GOT3 (cell line): ENCODE measurements at places on chromosomes 5 and 9.

GRCh38 chr9:121778252-121779225 lies 127.1 kb downstream of the DAB2IP start:
- DNase-seq, result no peak

- DNase-seq, result no peak
Observed at GRCh38 chr5:15650266-15650665, 150.3 kb downstream of the FBXL7 start.

DNA sequence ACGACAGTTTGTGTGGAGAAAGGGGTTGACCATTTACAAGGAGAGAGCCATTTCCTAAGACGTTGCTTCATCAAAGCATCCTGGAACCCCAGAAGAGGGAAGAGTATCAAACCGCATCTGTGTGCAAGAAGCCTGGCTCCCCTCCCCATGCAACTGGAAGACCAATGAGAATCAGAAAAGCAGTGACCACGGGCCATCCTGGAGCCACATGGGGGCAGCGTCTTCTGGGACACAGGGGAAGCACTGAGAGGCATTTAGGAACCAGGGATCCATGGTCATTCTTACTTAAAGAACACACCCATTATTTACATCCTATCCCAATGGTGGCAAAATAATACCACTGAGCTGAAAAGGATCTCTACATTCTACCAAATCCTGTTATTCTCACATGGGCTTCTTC lies 29.3 kb downstream of the SEMA5A start:
- DNase-seq, result no peak

- no peak for DNase-seq
Observed at GRCh38 chr9:79581794-79582193, 10.0 kb downstream of the TLE4 start.

GRCh38 chr9:136492978-136493522 lies 10.2 kb upstream of the SEC16A start:
- DNase-seq, result no peak

GRCh38 chr5:94191604-94192003 lies 426.8 kb downstream of the KIAA0825 start:
- DNase-seq, result no peak

DNA sequence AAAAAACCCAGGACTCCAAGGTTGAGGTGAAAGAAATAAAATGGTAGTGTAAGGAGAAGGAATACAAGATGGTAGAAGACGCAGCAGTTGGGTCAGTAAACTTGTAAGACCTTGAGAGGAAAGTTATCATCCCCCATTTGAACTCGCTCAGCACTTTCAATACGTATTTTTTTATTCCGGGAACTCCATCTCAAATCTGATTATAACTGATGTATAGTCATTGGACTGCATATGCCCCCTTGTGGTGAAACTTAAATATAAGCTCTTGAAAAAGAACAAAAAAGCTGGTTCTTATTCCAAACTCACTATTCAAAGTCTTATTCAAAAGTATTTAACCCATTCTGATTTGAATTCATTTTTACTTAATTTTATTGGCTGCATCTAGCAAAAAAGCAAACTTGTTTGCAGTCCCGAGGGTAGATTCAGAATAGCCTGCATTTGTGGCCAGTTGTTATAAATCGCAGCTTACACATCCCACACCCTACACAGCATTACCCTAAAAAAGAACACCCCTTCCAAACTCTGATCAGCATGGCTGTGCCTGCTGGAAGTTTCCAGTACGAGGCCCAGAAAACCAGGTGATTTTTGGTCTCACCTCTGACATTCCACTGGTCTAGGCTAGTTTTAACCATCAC lies 118.0 kb downstream of the ESM1 start:
- DNase-seq, result no peak

- no peak for DNase-seq
Observed at GRCh38 chr5:109705596-109705995, 15.9 kb downstream of the MAN2A1 start.

- DNase-seq, result no peak
Observed at GRCh38 chr5:96818125-96818788, 10.5 kb upstream of the ERAP1 start.

DNA sequence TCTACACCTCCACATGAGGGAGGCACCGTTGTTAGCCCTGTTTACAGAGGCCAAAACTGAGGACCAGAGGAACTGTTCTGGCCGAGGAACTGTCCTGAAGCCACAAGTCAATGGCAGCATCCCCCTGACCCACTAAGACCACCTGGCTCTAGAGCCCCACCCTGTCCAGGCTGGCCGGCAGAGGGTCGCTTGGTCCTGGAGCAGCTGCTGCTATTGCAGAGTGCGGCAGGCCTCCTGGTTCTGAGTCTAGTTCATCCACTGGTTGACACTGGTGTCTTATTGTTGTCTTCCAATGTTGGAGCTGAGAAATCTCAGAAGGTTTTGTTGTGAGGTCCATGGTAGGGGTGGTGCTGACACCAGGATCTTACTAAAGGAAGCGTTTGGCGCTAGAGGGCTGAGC lies 26.6 kb upstream of the ANGPTL2 start:
- DNase-seq, result no peak

GRCh38 chr5:41193456-41194205 lies 19.7 kb downstream of the C6 start:
- DNase-seq, result no peak

GRCh38 chr9:134922066-134922931 lies 4.6 kb upstream of the FCN1 start:
- DNase-seq, result no peak

- DNase-seq, result no peak
Observed at GRCh38 chr5:169895926-169896325, 84.4 kb downstream of the INSYN2B start.

DNA sequence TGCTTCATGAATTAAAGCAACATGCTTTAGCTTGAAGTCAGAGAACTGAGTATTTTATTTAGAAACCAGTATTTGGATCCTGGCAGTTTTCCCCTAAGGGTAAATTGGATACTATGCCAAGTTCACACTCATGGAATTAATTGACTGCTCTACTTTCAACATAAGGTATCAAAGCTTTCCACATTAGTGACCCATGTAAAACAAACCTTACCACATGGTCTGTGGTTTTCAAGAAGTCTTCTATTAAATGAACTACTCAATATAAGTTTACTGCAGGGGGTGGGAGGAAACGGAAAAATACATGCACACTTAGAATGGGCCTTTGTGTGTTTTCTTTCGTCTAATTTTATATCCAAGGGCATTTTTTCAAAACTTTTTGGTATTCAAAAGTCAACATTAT lies 232.0 kb upstream of the FBXL7 start:
- DNase-seq, result no peak

GRCh38 chr5:139164020-139164419 lies 34.1 kb downstream of the SIL1 start:
- DNase-seq, result no peak

GRCh38 chr5:159175547-159175946 lies 33.8 kb downstream of the RNF145 start:
- DNase-seq, result no peak

- no peak for DNase-seq
Observed at GRCh38 chr9:3835393-3835792, 309.6 kb upstream of the RFX3 start.

DNA sequence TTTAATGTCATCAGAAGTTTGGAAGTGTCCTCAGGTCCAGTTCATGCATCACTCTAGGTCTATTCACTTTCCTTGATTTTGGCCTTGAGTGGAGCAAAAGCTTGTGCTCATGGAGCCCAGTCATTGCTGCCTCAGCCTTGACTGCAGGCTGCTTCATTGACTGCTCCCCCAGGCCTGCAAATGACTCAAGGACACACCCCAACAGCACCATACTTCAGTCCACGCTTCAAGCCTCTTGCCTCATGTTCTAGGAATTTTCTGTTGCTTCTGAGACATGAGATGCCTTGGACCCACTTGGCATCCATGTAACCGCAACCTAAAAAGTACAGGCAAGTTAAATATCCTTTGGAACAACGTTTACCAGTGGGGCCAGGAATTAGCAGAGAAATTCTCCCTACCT lies 193.7 kb downstream of the PIK3R1 start:
- DNase-seq, result no peak

- DNase-seq, result no peak
Observed at GRCh38 chr9:14585730-14586473, 107.3 kb downstream of the ZDHHC21 start.

DNA sequence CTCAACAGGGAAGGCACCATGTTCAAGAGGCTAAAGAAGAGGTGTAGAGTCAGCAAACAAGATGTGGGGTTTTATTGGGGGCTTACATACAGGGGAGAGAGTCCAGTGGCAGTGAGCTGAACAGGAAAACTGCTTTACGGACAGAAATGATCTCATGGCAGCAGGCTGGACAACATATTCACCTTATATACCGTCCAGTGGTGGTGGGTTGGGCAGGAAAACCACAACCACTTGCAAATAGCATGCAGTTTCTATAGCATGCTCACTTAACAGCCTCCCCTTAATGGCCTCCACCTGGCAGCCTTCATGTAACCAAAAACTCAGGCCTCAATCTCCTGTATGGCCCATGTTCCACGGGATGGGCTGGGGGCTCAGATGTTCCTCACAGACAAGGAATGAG lies 5.4 kb downstream of the TNFSF8 start:
- DNase-seq, result no peak

GRCh38 chr9:22050924-22051323 lies 41.8 kb upstream of the CDKN2B start:
- no peak for DNase-seq

GRCh38 chr5:58666141-58666540 lies 83.3 kb downstream of the RAB3C start:
- DNase-seq, result no peak

DNA sequence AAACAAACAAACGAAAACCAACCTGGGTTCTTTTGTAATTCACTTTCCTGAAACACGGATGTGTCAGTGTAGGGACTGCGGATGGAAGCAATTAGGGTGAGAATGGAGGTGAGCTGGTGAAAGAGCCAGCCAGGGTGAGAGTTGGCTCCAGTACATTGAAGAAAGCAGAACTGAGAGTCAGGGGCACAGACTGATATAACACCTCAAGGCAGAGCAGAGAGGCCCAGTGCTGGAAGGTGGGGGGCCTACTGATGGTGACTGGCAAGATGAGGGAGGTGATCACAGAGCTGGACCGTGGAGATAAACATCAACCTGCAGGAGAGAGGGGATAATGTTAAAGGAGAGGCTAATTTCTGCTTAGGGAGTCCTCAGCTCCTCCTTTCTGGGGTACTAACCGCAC lies 221.1 kb downstream of the MAN2A1 start:
- DNase-seq, result no peak
